ENCODE measurements at places on chromosomes 16 and 17. TPM values are rescaled to one million over a fixed set of nuclear protein-coding genes. Genes with fewer than 3 reads are reported as not detected.
A peak's percentile ranks its signal among the peaks of the same experiment; 100 is the strongest.

Gene FNDC8
- not detected for polyA plus RNA-seq

Gene KRT36
- polyA plus RNA-seq, result not detected

Gene ABCA10
- polyA plus RNA-seq, result 19.4 TPM

Gene CSH2
- polyA plus RNA-seq, result not detected

- H3K27ac ChIP-seq, result no peak overlapping the region
- H3K4me1 ChIP-seq, result no peaks in the 10 kb centered on the region
- no peak for DNase-seq
- H3K4me3 ChIP-seq, result no peak overlapping the region
Observed at GRCh38 chr16:56763291-56763916, 33.5 kb downstream of the NUP93 start.

DNA sequence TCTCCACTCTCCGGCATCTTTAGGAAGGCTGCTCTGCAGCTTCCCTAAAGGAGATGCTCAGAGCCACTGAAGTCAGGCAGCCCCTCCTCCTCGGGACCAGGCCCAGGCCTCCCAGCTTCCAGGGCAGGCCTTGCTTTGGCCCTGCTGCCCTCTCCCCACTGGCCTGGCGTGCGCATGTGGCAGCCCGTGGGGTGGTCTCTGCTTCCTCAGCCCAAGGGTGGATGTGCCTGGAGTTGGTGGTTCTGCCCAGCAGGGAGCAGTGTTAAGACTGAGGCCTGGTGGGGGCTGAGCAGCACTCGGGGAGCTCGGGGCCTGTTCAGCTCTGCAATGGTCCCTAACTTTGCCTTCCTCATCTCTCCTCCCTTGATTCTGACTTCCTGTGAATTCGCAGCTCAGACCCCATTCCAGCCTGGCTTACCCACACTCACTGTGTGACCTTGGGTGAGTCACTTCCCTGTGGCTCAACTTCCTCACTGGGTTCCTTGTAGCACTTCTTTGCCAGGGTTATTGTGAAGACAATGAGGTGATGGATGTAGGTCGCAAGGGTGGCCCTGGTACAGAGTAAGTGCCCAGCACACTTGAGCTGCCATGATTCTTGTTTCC lies 63.2 kb downstream of the NKD1 start:
- no peak for DNase-seq
- no peak overlapping the region for H3K4me3 ChIP-seq
- H3K27ac ChIP-seq, result no peak overlapping the region
- H3K27me3 ChIP-seq, result no peaks in the 10 kb centered on the region
- no peaks in the 10 kb centered on the region for H3K36me3 ChIP-seq

GRCh38 chr17:751269-752001 lies 629 bp downstream of the GEMIN4 start:
- peak; percentile 46 for DNase-seq
- H3K27me3 ChIP-seq, result no peaks in the 10 kb centered on the region
- no peak overlapping the region for H3K27ac ChIP-seq
- no peak overlapping the region for H3K4me3 ChIP-seq
- no peaks in the 10 kb centered on the region for H3K36me3 ChIP-seq

Gene C16orf96
- 0.16 TPM for polyA plus RNA-seq

DNA sequence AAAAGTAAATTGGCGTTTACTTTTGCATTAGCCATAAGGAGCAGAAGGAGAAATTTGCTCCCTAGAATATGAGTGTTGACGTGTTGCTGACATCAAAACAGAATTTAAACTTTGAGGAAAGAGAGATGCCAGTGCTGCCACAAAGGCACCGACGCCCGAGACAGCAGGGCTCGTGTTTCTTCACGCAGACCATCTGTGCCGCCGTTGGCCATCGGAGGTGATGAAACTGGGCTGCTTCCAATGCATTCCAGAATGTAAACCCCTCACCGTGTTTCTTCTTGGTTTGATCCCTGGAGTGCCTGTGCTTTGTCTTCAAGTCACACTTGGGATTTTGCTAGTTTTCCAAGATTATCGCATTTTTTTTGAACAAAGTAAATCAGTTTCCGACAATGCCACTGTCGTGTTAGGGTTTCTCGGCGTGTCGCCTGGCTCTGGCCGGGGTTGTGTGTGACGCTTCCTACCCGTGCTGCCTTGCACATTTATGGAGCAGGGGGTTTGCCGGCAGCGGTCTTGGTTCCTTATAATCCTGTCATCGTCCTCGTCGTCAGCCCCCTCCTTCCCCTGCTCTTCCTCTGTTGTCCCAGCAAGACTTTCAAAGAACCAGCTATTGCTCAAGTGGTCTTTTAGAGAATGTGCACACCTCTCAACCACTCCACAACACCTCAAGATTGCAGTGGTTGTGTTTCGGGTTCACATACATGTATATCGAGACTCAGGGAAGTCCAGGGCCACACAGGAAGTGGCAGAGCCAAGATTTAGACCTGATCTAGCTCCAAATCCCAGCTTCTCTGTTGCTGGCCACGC lies 103.9 kb downstream of the METRNL start:
- no peak for DNase-seq
- H3K27me3 ChIP-seq, result no peaks in the 10 kb centered on the region
- no peaks in the 10 kb centered on the region for H3K36me3 ChIP-seq
- peak overlapping the region; percentile 42 for H3K27ac ChIP-seq
- H3K4me3 ChIP-seq, result no peak overlapping the region
- H3K4me1 ChIP-seq, result no peaks in the 10 kb centered on the region

GRCh38 chr17:42378359-42378958 lies 9.8 kb downstream of the STAT3 start:
- DNase-seq, result no peak
- H3K27ac ChIP-seq, result peak overlapping the region; percentile 88
- peaks cover 76% of the 10 kb centered on the region for H3K4me1 ChIP-seq
- H3K27me3 ChIP-seq, result no peaks in the 10 kb centered on the region
- H3K4me3 ChIP-seq, result peak overlapping the region; percentile 47
- no peaks in the 10 kb centered on the region for H3K36me3 ChIP-seq

Gene TMEM97
- 8.3 TPM for polyA plus RNA-seq

Gene CTRL
- polyA plus RNA-seq, result 0.09 TPM

Gene CLEC16A
- 24.7 TPM for polyA plus RNA-seq

DNA sequence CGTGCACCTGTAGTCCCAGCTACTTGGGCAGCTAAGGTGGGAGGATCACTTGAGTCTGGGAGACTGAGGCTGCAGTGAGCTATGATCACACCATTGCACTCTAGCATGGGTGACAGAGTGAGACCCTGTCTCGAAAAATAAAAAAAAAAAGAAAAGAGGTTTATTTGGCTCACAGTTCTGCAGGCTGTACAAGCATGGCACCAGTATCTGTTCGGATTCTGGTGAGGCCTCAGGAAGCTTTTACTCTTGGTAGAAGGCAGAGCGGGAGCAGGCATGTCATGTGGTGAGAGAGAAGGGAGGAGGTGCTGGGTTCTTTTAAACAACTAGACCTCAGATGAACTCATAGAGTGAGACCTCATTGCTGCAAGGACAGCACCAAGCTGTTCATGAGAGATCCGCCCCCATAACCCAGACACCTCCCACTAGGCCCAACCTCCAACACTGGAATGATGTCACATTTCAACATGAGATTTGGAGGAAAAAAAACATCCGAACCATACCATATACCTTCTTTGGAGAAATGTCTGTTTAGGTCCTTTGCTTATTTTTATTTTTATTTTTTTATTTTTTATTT lies 10.3 kb upstream of the RMI2 start:
- no peaks in the 10 kb centered on the region for H3K27me3 ChIP-seq
- H3K27ac ChIP-seq, result no peak overlapping the region
- H3K4me1 ChIP-seq, result no peaks in the 10 kb centered on the region
- no peak overlapping the region for H3K4me3 ChIP-seq

Gene MARVELD3
- polyA plus RNA-seq, result 0.07 TPM

Gene SRCAP
- polyA plus RNA-seq, result 19.7 TPM

DNA sequence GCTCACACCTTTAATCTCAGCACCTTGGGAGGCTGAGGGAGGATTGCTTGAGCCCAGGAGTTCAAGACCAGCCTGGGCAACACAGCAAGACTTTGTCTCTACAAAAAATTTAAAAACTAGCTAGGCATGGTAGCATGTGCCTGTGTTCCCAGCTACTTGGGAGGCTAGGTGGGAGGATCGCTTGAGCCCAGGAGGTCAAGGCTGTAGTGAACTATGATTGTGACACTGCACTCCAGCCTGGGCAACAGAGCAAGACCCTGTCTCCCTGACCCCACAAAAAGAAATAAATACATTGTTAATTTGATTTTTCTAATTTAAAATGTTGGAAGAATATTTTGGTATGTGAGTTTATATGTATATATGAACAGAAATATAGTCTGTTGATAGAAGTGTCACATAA lies 22.4 kb upstream of the PHAF1 start:
- no peak overlapping the region for H3K4me3 ChIP-seq
- H3K36me3 ChIP-seq, result peaks cover 11% of the 10 kb centered on the region
- no peaks in the 10 kb centered on the region for H3K4me1 ChIP-seq
- no peak for DNase-seq

DNA sequence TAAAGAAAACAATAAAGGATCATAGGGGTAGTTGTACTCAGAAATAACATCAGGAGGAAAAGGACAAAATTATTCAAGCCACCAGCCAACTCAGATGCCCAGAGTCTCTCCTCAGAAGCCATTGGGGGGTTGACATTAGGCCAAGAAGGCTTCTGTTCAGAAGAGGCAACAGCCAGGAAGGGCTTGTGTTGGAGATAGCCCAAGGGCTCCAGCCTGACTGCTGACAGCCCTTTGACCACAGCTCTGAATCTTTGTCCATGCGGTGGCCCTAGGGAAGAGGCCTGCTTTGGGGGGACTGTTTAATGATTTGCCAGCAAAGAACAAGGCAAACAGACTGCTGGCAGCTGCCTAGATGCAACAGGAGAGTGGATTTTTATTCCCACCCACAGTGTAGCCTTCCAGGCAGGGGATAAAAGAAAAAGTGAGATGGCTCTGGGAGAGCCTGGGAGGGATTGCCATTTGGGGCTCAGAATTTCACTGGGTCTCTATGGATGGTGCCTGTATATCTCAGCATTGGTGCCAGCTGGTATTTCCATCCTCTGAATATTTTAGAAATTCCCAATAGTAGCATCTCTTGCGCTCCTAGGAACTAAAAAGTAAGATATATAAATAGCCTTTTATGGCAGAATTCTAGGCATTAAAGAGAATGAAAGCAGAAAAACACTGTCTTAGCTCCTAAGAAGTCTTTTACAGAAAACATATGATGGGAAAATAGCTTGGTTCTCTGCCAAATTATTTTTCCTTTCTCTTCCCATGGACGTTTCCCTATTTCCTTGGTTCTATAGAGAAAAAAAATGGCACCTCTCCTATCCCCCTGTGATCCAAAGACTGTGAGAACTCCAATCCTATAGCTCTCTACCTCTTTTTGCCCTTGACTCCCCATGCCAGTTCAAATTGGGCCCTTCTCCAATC lies 29.4 kb upstream of the SUPT4H1 start:
- no peak overlapping the region for H3K27ac ChIP-seq
- DNase-seq, result no peak
- peaks cover 18% of the 10 kb centered on the region for H3K4me1 ChIP-seq
- no peaks in the 10 kb centered on the region for H3K36me3 ChIP-seq

DNA sequence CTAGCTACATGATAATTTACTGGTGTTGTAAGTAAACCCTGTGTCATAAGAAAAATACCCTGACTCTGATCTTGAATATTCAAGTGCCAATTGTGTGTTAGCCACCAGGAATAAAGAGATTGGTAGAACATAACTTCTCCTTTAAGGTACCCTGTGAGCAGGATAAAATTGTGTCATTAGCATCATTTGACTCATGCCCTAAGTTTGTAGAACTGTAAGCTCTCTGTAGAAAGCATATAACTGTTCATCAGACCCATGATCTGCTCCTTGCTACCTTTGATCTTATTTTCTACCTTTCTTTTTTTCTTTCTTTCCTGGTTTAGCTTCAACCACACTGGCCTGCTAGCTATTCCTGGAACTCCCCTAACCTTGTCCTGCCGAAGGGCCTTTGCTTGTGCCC lies 35.8 kb downstream of the PTRH2 start:
- H3K4me1 ChIP-seq, result no peaks in the 10 kb centered on the region
- no peak overlapping the region for H3K4me3 ChIP-seq
- H3K27me3 ChIP-seq, result no peaks in the 10 kb centered on the region
- DNase-seq, result no peak
- no peak overlapping the region for H3K27ac ChIP-seq
- H3K36me3 ChIP-seq, result no peaks in the 10 kb centered on the region

All from adrenal gland (tissue), 19 donors.